A172 (cell line): ENCODE measurements at places on chromosomes 4 and X. TPM values are rescaled to one million over a fixed set of nuclear protein-coding genes. Genes with fewer than 3 reads are reported as not detected.

The MXRA5 gene
- total RNA-seq = 0.84 and 1.1 TPM in 2 replicates

DNA sequence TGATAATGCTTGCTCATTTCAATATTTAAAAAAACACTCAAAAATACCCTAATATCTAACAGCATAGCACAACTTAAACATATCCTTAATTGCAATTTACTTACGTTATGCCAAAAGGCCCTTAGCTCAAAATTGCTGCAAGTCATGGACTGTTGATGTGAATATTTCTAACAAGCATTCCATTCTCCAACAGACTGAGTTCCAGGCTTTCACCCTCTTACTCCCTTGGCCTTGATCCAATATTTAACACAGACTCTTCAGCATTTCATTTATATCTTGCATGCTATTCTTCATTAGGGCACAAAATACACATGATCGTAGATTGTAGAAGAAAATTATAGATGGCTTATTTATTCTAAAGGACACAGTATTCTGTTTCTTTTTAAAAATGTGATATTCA lies 96.5 kb downstream of the RNF150 start:
- DNase-seq = no peak

GRCh38 chrX:153925387-153925738 lies 701 bp downstream of the ARHGAP4 start:
- no peak for DNase-seq

- DNase-seq = no peak
Observed at GRCh38 chr4:110032603-110033002, 119.9 kb downstream of the EGF start.

DNA sequence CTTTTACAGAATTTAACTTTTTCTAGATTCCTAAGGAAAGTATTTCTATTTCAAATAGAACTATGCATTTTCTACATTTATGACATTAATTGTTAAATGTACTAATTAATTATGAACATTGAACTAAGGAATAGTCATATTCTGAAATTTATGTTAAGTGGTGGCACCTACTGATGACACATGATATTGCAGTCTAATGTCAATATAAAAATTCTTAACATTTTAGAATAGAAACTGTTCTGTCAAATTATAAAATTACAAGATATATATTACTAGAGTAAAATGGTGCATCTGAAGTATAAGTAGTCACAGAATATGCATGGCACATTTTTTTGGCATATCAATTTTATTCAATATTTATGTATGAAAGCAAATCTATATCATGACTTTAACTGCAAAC lies 40.2 kb upstream of the NDNF start:
- DNase-seq = peak; percentile 4

DNA sequence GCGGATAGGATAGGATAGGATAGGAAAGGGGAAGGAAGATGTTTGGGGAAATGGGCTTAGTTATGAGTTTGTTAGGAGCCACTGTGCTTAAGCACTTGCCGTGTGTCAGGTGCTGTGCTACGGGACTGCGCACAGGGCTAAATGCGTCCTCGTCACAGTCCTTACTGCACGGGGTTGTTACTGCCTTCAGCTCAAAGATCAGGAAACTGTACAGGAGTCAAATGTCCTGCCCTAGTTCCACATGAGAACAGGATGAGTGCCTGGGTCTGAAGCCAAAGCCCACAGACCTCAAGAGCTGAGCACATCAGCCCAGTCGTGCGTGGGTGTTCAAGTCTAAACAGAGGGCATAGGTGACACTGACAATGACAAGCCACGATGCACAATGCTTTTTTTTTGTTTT lies 15.0 kb downstream of the ACSL1 start:
- no peak for DNase-seq

DNA sequence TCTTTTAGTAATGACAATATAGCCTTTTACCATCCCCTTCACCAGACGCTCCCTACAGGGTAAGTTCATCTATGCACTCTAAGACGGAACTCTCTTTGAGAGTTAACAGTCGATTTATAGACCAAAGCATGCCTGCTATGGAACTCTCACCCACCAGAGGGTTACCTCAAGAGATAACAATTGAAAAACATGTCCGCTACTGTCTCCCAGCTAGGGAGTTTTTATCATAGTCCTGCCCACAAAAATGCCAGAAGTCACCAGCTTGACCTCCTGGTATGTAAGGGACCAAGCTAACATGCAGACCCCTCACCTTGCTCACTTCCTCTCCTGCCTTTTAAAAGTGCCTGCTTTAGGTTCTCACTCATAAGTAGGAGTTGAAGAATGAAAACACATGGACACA lies 16.7 kb upstream of the YTHDC1 start:
- DNase-seq = peak; percentile 18

- no peak for DNase-seq
Observed at GRCh38 chr4:38075370-38076152, 115.4 kb downstream of the PTTG2 start.

The IL1RAPL1 gene
- total RNA-seq = 14.9 and 15.5 TPM in 2 replicates

The IL2 gene
- not detected in 2 replicates for total RNA-seq

GRCh38 chr4:54662901-54663585 lies 5.3 kb downstream of the KIT start:
- no peak for DNase-seq

DNA sequence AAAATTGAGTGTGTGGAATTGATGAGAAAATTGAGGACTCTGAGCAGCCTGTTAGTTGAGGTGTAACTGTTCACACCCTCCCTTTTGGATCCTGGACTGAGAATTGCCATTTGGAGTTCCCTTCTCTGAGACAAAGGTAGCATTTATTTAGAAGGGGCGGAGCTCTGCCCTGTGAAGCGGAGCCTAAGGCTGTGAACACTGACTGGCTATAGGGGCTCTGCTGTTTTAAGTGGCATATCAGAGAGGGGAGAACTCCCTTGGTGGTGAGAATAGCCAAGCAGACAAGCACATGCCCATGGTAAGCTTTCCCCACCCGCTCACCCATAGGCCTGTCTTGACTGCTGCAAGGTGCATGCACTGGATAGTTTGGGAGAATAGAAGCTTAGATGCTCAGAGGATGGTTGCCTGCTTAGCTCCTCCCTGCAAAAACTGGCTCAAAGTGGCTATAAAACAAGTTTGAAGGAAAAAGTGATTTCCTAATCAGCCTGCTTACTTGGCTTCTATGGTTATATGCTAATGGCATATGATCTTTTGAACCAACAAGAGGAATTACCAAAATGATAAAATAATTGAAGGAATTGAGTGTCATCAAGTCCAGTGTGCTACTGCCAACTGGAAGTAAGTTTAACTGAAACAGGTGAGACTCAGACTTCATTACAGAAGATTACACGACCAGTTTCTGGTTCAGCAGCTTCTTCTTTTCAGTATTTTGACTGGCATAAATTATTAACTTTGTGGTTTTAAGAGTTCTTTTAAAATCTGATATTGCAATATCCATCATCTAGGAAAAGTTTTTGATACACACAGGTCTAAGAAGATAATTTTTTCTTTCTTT lies 108.4 kb downstream of the AFF1 start:
- DNase-seq = no peak

The SPANXA1 gene
- total RNA-seq = 1.2 and 2.1 TPM in 2 replicates

DNA sequence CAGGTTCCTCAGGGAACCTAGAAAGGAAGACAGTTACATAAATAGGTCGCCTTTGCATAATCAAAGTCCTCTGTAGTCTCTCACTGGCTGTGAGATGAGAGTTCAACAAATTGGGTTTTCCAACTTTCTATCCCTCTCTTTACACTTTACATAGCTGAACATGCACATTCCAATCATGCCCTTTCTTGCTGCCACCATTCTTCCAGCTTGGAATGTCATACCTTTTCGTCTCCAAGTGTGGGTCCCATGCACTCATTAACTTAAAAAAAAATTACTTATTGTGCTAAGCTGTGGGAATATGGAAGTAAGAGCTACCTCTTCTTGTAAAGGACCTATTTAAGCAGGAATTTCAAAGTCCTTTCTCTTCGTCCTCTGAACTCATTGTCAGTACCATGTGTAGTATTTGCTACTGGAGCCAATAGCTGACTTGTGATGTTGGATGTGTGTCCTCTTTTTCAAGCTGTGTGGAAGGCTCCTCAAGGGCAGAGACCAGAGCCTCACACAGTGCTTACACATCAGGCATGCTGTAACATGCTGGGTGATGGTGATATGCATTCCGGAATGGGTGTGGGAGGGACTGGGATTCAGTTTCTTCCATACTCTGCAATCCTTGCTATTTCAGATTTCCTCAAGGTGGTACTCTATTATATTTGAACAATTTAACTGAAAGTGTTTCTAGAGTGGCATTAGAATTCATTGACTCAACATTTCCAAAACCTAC lies 7.1 kb downstream of the ENOPH1 start:
- DNase-seq = no peak

The RBM46 gene
- total RNA-seq = not detected in 2 replicates

- no peak for DNase-seq
Observed at GRCh38 chrX:40418813-40419195, 162.0 kb upstream of the ATP6AP2 start.

- DNase-seq = no peak
Observed at GRCh38 chrX:95291561-95291960, 1393.1 kb upstream of the DIAPH2 start.

The DGKK gene
- not detected in 2 replicates for total RNA-seq

DNA sequence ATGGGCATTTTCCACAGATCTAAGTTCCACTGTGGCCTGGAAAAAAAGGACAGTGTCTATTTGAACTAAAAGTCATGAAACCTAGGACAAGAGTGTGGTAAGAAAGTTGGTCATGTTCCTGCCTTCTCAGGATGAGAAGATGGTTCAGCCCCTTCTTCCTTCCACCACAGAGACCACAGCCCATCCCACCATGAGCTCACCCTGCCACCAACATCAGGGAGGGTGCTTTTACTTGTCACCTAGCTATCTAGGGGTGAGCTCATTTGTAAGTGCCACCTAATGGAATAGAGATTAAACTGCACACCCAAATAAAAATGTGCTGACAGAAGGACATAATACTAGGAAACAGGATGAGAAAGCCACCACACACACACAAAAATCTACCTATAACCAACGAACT lies 235.9 kb downstream of the SPIN4 start:
- DNase-seq = no peak

- DNase-seq = no peak
Observed at GRCh38 chr4:6873291-6873690, 36.3 kb upstream of the TBC1D14 start.

DNA sequence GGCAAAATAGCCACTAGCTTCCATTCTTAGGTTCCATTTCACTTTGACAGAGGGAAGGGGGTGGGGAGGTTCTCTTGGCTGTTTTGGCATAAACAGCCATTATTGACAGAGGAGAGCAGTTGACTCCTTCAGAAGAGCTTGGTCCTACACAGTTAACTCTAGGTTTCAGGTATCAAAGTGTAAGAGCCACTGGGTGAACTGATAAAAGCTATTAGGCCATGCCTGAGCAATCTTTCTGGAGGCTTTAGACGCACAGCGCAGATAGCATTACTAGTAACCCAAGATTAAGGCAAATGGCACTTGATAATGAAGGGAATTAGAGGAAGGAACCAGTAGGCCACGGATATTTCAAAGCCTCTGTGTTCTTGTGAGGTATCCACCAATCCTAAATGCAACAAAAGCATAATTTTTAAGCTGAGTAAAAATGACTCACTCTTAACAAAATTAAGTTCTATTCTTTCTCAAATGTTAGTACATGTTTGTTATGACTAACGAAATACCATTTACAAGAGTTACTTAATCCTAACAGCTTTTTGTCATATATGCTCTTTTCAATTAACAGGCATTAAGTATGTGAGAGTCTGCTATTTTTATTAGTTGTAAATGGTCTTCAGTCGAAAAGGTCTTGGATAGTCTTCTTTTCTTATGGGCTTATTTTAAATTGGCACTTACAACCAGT lies 53.6 kb downstream of the SLC7A11 start:
- DNase-seq = no peak

GRCh38 chr4:82367438-82368097 lies 6.2 kb downstream of the HNRNPD start:
- DNase-seq = no peak

The MAGED4 gene
- total RNA-seq = 6.9 and 12.0 TPM in 2 replicates

GRCh38 chr4:55730280-55730931 lies 89.2 kb upstream of the EXOC1L start:
- no peak for DNase-seq

The CCSER1 gene
- total RNA-seq = not detected in 2 replicates

DNA sequence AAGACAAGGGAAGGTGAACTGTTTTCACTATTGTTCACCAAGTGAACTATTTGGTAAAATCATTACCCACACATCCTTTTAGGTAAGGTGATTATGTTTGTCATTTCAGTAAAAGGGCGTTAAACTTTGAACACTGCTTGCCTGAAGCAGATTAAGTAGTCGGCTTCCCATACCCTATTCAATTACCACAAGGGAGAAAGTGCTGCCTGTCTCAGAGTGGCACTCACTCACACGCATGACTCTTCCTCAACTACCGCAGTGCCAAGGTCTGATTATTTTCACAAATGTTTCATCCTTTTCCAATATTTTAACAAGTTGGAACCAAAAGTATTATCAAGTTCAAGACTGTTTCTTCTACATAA lies 11.0 kb downstream of the VEGFC start:
- DNase-seq = no peak

The PCDH7 gene
- 26.1 and 38.6 TPM in 2 replicates for total RNA-seq

GRCh38 chr4:153655928-153656327 lies 28.2 kb upstream of the TLR2 start:
- no peak for DNase-seq

GRCh38 chr4:173511787-173512361 lies 18.2 kb downstream of the HAND2 start:
- no peak for DNase-seq

GRCh38 chrX:19955306-19955705 lies 35.6 kb downstream of the BCLAF3 start:
- no peak for DNase-seq

GRCh38 chrX:146127617-146128016 lies 310.0 kb downstream of the SLITRK2 start:
- DNase-seq = no peak

DNA sequence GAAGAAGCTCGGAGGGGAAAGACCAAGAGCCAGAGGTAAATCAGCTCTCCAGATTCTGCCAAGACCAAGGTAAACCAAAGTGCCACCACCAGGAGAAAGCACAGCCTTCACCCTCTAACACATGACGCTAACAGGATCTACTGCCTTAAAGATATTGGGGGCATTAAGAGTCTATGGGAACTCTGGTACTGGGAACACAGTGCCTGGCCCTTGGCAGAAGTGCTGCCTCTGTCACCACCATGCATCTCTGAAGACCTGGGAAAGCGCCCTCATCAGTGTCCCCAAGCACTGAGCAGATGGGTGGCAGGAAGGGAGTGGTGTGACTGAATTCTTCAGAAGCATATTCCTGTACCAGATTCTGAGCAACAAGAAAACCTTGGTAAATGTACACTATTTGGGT lies 1.3 kb downstream of the QDPR start:
- no peak for DNase-seq

DNA sequence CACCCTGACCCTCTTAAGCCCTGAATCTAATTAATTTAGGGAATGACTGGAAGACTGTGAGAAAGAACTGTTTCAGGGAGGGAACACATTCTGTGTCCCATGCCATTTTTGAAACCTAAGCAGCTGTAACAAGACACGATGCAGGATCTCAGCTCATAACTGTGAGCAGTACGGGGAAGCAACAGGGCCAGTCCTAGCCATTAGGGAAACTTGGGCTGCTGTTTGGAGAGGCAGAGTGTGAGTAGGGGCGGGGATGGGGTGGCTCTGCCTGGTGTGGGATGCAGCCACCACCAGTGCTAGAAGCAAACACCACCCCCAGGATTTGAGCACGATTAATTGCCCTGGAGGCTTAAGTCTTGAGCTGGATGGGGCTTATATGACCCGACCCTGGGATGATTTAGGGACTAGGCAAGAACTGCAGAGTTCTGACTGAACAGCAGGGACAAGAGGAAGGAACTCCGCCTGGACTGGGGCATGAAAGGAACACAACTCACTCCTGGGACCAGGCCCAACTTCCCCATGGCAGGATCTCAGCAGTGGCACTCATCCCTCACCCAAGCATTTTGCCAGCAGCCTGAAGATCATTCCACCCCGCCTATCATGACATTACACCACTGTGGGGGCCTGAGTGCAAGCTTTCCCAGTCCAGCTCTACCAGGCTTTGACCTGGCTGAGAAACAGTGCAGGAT lies 43.1 kb downstream of the ATRX start:
- DNase-seq = no peak

The PAGE5 gene
- total RNA-seq = 3.0 and 8.1 TPM in 2 replicates
